Hematopoietic multipotent progenitor cell treated with erythropoietin and hydrocortisone succinate and interleukin-3 and kit ligand, for 4 days (in vitro differentiated cells): ENCODE measurements at places on chromosomes 7 and 10.
A peak's percentile ranks its signal among the peaks of the same experiment; 100 is the strongest.

GRCh38 chr10:90939116-90939515 lies 18.2 kb upstream of the ANKRD1 start:
- no peak for DNase-seq

- DNase-seq, result no peak
Observed at GRCh38 chr7:122618585-122619189, 80.2 kb downstream of the RNF133 start.

DNA sequence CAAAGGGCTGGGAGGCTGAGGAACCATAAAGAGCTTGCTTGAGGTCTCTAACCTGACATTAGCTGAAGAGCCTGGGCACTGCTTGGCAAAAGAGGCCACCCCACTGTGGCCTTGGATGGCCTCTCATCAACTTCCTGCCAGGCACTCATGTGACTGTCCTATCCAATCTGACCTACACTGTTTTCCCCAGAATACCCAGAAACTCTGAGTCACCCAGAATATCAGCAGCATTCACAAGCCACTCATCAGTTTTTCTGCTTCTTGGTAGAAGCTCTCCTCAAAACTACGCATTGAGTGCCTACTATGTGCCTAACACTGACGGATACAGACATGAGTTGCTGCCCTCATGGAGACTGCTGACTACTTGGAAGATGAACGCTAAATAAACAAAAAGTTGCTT lies 4.1 kb upstream of the NT5C2 start:
- DNase-seq, result peak; percentile 94

DNA sequence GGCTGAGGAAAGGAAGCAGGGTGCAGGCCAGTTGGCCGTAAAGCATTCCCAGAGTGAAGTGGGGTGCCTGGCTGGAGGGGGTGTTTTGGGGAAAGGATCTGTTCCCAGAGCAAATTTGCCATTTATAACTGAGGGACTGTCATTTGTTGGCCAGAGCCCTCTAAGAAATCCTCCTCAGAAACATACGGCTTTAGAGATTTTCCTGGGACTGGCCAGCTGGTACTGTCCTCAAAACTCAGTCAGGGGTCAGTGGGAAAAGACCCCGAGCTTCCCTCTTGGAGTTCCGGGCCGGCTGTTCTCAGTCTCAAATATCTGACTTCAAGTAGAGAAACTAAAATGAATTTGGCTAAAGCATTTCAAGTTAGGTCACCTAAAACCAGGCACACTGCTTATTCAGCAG lies 55.9 kb downstream of the ETV1 start:
- DNase-seq, result no peak

DNA sequence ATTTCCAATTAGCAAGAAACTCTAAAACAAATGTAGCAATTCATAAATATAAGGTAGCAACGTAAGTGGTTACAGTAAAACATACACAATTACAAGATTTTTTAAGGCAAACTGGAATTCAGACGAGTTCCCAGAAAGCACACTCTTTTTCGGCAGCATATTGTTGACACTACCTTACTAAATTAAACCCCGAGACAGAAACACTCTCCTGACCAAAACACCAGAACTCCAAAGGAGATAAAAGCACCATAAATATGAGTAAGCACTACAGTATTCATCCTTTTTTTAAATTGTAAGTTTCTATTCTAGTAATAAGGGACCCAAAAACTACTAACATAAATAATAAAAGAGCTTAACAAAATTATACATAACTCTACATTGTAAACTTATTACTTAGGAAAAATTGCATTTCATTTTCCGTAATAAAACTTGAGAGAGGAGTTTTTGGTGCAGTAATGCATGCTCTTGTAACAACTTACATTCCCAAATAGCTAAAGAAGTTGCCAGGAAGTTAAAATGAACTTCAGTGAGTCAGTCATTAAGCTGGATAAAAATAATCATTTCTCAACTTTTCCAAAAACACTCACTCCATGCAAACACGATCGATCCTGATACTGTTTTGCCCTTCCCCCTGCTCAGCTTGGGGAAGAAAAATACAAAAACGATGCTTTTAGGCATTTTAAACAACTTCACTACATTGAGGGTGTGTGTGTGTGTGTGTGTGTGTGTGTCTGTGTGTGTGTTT lies 2.0 kb downstream of the PIP4K2A start:
- DNase-seq, result peak; percentile 41

GRCh38 chr10:47088656-47089354 lies 177.6 kb downstream of the PTPN20 start:
- no peak for DNase-seq

DNA sequence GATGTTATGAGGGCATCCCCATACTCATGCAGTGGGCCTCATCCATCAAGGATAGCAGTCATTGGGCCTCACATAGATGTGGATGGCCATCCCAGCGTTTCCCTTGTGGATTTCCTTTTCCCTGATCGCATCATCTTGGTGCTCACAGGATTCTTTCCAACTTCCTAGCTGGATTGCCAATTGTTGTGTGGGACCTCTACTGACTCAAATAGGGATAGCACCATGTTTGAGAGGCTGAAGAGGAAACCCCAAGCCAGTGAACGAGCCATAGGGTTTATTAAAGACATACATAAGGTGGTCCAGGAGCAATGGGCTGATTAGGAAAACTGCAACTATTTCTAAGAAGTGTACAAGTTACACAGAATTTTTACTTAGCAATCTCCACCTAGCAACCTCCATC lies 21.8 kb downstream of the ASZ1 start:
- no peak for DNase-seq

- peak; percentile 44 for DNase-seq
Observed at GRCh38 chr7:1457949-1458682, 1.2 kb downstream of the MICALL2 start.

GRCh38 chr7:4470246-4470645 lies 211.8 kb upstream of the FOXK1 start:
- DNase-seq, result peak; percentile 20

DNA sequence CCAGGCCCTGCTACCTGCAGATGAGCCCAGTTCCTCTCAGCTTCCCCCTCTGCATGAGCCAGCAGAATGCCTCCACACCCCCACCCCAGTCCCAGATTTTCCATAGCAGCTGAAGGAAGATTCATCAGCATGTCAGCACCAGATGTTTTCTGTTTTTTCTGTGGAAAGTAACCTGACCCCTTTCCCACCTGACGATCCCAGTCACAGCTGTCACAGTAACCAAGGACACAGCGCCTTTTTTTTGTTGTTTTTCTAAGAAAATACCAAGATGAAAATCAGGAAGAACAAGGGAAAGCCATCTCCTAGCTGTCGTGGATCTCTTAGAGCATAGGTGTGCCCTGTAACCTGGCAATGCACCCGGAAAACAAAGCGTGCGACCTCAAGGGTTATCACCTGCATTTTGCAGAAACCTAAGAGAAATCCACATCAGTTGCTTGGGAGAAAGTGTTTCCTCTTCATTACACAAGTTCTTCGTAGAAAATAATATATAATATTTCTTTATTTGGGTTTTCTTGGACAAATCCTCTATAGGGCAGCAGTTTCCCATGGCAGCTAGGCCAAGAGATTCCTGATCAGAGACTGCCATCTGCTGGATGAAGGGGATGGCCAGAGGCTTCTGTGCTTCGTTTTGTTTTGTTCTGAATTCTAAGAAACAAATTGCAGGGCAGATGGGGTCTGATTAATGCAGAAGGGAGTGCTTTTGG lies 401.9 kb downstream of the TNS3 start:
- DNase-seq, result peak; percentile 78

DNA sequence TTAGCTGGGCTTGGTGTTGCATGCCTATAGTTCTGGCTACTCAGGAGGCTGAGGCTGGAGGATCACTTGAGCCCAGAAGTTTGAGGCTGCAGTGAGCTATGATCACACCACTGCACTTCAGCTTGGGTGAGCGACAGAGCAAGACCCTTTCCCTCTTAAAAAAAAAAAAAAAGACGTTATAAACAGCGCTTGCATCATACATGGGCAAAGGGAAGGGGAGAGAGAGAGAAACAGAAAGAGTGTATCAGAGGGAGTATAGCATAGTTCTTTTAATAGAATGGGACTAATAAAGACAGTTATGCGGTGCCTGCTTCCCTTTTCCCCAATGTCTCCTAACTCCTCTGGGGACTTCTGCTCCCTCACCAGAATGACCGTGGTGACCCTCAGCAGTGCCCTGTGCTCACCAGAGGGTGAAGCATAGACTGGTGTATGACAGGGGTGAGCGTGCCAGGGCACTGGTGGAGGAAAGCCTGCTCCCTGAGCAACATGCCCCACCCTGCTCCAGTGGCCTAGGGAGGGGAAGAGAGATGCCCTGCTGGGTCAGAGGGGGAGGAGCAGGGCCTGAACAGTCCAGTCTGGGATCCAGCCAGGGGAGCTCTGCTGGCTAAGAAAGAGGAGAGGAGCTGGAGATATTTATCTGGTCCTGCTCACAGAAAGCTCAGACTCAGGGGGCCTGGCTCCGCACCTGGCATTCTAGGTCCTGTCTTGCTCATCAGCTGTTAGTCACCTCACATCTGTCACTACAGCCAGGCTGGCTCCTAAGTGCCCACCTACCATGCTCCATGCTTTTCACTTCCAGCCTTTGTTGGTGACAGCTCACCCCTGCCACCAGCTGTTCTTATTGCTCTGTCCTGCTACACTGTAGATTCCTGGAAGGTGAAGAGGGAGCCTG lies 2.2 kb downstream of the PDZD7 start:
- no peak for DNase-seq

DNA sequence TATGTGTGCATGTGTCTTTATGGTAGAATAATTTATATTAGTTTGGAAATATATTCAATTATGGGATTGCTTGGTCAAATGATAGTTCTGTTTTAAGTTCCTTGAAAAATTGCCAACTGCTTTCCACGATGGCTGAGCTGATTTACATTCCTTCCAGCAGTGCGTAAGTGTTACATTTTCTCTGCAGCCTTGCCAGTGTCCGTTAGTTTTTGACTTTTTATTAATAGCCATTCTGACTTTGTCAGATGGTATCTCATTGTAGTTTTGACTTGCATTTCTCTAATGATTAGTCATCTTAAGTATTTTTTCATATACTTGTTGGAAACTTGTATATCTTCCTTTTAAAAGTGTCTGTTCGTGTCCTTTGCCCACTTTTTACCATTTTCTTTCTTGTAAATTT lies 434.2 kb upstream of the POT1 start:
- no peak for DNase-seq

DNA sequence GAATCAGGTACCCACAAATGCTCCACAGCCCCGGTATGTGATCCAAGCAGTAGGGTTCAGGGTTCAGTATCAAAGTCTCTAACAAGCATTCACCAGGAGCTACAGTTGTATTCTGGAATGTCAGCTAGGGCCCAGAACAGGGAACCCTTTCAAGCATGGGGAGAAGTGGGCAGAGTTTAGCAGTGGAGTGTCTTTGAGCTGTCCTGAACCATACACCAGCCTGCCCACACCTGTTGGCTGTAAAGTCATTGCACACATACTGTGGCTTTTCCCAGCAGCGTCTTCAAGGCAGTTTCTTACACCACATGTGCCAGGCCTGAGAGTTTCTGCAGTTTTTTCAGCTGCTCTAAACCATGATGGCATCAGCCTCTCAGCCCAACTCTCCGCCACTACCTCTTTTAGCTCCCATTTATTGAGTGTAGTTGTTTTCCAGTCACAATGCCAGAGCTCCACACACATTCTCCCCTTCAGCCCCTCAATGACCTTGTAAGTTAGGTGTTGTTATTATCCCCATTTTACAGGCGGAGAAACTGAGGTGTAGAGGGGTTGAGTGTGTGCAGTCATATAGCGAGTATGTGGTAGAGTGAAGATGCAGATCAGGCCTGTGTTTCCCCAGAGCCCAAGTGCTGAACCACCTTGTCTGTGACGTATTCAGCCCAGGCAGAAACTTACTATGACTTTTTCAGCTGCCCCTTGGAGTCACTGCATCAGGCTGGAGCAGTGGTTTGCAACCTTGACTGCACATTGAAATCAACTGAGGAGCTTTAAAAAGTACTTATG lies 83.1 kb downstream of the CHN2 start:
- DNase-seq, result no peak

DNA sequence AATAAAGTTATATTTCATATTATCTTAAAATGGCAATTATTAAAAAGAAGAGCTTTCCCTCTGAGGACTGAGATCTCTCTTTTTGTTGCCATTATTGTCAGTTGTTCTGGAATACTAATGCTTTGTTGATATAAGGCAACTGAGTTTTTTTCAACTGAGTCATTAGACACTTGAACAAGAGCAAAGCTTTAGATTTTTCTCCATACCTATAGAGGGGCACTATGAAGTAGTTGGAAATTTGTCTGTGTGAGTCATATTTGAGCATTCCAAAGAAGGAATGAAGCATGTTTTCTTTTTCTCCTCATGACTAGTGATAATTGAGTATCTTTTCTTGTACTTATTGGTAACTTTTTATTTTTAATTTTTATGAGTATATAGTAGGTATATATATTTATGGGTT lies 24.5 kb downstream of the RPA3 start:
- no peak for DNase-seq

GRCh38 chr7:2936301-2936700 lies 92.2 kb upstream of the GNA12 start:
- no peak for DNase-seq

- no peak for DNase-seq
Observed at GRCh38 chr10:121076776-121077715, 225.9 kb downstream of the WDR11 start.

DNA sequence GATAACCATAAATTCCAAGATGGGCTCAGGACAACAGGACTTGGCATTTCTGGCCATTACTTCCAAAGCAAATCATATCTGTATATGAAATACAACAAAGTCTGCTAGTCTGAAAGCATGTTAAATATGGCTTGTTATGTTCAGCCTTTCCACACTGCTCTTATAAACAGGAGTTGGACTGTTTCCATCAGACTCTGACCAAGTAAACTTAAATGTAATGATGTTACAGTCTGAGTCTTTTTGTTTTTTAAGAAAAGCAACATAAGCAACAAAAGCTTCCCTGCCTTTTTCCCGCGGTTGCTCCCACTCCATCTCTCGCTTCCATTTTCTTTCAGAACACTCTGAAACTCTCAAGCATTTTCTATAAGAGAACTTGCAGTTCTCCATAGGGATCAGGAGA lies 8.1 kb upstream of the CDCA7L start:
- no peak for DNase-seq

DNA sequence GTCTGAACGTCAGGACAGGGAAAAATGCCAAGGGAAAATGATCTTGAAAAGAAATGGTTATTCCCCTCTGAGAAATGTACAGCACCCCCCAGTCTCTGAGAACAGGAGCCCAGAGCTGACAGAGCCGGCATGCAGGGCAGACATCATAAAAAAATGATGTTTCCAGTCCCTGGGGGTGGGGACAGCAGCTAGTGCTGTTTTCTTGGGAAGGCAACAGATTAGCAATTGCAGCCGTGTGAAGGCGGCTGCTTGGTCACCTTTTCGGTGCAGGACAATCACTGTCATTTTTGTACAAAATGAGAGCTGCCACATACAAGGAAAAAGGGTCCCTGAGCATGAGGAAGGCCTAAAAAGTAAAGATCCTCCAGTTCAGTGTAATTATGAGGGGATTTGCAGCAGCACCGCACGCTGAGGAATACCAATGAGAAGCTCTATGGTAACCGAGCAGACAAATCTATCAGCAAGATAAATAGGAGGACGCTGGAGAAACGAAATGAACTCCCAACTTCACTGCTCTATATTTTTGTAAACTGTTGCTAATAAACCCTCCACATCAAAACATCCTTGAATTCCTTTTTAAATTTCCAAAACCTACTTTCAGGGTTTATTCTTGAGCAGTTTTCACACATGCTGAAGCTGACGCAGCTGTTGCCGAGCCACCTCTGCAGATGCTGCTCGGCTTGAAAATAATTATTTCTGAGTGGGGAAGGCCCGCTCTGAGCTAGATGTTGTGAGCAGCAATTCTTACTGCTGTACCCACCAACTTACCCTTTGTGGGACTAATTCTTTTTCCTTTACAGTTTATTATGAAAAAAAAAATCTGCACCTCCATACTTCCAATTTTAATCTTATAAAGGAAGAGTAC lies 98.2 kb upstream of the NEBL start:
- no peak for DNase-seq
